T47D (cell line): ENCODE measurements at places on chromosomes 3 and 15.
A peak's percentile ranks its signal among the peaks of the same experiment; 100 is the strongest.

GRCh38 chr3:149371001-149371722, 6.3 kb downstream of the TM4SF1 start:
- DNase-seq: peak; percentile 69

GRCh38 chr3:43034911-43035310, 55.8 kb downstream of the GASK1A start:
- DNase-seq: no peak

DNA sequence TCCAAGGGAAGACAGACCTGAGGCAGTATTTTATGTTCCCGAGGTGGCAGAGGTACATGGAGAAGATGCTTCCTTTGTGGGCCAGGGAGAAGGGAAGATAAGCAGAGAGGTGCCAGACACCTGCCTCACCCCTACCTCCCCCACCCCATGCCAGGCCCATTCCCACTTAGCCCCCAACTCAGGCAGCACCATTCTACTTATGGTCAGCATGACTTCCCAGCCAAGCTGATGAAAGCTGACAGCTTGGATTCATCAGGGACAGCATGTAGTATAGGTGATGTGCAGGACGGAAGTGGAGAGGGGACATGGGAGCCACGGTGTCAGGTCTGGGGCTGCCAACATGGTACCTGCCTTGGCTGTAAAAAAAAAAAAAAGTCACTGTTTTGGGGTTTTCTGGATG, 57.5 kb upstream of the CSPG4 start:
- DNase-seq: no peak

DNA sequence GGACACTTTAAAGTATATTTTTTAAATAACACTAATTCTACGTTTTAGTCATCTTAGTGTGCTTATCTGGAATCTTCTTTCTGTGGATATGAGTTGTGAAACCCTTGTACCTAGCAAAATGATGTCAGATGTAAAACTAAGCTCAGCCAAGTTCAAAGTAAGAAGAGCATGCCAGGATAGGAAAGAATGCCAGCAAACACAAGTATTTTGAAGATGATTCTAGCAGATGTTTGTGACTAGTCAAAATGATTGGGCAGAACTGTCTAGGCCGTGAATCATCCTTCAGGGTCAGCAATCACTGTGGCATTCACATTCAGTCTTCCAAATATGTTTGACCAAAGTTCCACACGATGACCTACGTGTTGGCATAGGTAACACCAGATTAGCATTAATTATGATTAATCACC, 5.4 kb upstream of the PLOD2 start:
- no peak for DNase-seq

DNA sequence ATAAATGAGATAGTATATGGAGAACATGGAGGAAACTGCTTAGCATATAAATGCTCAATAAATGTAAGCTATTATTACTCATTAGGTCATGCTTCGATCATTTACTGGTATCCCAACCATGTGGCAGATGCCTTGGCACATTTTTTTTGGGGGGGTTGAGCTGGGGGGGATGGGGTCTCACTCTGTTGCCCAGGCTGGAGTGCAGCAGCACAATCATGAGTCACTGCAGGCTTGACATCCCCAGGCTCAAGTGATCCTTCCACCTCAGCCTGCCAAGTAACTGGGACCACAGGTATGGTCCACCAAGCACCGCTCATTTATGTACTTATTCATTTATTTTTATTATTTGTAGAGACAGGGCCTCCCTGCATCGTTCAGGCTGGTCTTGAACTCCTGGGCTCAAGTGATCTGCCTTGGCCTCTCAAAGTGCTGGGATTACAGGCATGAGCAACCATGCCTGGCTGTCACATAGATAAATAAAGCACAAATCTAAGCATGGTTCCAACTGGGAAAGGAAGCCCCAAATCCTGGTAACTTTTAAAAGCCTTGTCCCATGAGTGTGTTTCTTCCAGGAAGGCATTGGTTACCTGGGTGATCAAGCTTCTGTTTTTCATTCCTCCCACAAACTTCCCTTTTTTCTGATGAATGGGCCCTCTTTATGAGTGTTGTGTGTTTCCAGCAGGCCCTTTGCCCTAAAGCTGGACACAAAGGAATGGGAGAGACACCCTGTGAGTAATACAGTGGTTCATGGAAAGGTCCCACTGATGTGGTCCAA, 147.4 kb upstream of the UMPS start:
- DNase-seq: no peak

DNA sequence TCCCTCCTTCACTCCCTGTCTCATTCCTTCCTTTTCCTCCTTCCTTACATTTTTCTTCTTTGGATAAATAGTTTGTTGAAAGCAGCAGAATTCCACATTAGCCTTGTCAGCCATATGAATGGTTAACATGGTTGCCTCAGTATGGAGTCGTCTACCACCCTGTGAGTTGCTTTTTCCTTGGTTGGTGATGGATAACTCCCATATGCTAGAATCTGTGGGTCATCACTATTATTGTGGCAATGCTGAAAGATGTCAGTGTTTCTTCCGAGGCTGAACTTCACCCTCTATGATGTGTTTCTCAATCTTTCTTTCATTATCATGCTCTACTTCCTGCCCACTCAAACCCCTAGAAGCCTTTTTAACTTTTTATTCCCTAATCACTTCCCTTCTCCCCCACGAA, 481.8 kb upstream of the KCNMB2 start:
- no peak for DNase-seq

- DNase-seq: no peak
Measured at GRCh38 chr15:39808909-39809308, 26.3 kb upstream of the FSIP1 start.

- DNase-seq: peak; percentile 86
Measured at GRCh38 chr3:37542772-37543449, 318.8 kb upstream of the CTDSPL start.

DNA sequence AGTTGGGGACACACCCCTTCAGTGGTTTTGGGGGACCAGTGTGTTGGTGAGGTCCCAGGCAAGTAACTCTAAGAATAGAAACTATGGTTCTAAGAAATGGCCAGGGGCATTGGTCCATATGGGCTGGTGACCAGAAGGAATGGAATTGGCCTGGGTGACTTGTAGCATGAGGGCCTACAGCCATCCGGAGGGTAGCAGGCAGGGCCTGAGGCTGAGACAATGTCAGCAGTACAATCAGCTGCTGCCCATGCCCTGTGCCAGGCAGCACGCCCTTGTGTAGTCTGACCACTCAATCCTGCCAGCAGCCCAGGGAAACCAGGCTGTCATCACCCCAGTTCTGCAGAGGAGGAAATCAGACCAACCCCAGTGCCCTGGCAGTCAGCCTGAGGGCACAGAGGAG, 100.6 kb downstream of the DNAJB8 start:
- DNase-seq: no peak

DNA sequence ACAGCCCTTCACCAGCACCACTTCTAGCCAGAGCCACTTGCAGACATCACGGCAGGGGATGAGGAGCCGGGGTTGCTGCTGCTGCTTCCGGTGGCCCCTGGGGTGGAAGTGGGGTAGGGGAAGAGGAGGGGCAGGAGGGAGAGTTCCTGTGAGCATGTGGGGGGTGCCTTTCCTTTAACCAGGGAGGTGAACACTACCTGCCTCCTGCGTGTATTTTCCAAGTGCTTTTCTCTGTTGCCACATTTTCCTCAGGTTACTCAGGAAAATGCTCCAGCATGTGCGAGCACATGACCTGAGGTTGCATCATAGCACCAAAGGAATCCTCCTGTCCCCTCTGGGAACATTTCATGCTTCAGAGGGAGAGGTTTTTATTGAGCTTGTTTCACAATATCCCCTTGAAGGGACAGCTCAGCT, 12.2 kb upstream of the SACM1L start:
- DNase-seq: peak; percentile 55

GRCh38 chr3:180680097-180680430, 775 bp upstream of the CCDC39 start:
- DNase-seq: no peak

DNA sequence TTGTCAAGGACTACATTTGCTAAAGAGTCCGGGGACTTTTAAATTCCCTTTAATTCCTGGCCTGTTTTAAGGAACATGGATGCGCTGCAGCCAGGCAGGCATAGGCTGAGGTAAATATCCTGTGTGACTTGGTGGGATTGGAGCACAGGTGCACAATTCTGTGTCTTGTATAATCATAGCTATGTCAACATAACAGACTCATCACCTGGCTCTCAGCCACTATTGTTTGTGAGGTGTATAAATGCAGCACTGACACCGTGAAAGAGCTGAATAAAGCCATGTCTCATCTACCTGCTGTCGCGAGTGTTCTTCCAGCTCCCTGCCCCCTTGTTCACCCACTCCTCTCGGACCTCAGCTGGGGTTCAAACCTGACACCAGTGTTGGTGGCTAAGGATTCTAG, 109.7 kb downstream of the MFSD1 start:
- DNase-seq: no peak

DNA sequence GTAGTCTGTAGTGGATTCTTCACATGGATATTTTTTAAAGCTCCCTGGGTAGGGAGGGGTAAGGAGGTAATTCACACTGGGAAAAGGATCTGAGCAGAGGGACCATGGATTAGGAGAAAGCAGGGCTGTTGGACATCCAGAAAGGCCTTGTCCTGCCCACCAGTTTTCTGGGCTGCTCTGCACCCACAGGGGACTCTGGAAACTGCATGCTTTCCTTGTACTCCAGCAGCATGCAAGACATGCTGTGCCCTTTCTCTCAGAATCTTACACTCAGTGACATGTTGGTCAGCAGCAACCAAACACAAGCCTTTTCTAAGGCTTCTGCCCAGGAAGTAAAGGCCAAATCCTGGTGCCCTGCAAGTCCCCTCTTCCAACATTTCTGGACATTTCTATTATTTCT, 2.5 kb upstream of the FBN1 start:
- peak; percentile 20 for DNase-seq
